NCI-H2227 treated with DMSO at 0.1 percent for 48 hours (cell line): ENCODE measurements at places on chromosomes 7 and 10.

GRCh38 chr10:104456802-104457542, 103.3 kb downstream of the CFAP58 start:
- peak; percentile 45 for DNase-seq

DNA sequence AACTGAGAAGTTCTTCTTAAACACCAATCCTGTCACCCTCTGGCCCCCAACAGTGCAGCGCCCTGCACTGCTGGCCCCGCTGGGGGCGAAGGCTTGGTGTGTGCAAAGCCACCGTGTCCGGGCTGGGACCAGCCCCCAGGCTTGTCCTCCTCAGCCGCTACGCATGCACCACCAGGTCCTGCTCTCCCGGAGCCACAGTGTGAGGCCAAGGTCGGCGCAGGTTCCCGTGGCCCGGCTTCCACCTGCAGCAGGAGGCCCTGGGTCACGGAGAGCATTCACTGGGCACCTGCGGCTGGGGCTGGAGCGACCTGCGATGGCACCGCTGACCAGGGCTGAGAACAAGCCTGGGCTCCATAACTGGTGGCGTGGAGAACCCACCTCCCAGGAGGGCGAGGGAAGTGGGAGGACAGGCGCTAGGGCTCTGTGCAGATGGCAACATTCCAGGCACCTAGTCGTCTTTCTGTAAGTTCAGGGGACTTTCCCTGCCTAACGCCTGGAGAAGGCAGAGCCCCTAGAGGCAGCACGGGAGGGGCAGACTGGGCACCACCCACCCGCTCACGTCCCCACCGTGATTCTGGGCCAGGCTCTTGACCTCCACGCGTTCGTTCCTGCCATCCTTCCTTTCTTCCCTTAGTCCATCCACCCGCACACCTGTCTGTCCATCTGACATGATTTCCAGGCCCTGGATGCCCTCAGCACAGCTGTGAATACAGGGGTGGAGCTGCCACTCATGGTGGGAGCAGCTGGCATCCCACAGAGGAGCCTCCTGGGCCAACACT, 271.6 kb downstream of the ELFN1 start:
- no peak for DNase-seq

DNA sequence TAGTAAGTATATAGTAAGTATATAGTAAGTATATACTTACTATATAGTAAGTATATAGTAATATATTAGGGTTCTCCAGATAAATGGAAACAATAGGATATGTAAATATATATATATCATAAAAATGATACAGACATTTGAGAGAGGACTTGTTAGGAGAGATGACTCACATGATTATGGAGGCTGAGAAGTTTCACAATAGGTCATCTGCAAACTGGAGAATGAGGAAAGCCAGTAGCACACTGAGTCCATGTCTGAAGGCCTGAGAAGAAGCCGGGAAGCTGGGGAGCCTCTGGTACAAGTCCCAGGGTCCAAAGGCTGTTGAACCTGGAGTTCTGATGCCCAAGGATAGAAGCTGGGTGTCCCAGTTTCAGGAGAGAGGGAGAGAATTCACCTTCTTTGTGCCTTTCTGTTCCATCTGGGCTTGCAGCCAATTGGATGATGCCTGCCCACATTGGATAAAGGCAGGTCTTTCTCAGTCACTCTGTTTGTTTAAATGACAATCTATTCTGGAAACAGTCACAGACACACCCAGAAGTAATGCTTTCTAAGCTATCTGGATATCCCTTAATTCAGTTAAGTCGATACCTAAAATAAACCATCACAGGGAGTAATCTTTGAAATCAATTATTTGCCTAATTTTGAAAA, 205.5 kb upstream of the CDC14C start:
- no peak for DNase-seq

- DNase-seq: no peak
Observed at GRCh38 chr10:35341521-35341920, 5.2 kb downstream of the CCNY start.

GRCh38 chr10:34766266-34766600, 48.9 kb downstream of the PARD3 start:
- DNase-seq: no peak
